ENCODE measurements at places on chromosomes 2 and 18. TPM values are rescaled to one million over a fixed set of nuclear protein-coding genes. Genes with fewer than 3 reads are reported as not detected.

DNA sequence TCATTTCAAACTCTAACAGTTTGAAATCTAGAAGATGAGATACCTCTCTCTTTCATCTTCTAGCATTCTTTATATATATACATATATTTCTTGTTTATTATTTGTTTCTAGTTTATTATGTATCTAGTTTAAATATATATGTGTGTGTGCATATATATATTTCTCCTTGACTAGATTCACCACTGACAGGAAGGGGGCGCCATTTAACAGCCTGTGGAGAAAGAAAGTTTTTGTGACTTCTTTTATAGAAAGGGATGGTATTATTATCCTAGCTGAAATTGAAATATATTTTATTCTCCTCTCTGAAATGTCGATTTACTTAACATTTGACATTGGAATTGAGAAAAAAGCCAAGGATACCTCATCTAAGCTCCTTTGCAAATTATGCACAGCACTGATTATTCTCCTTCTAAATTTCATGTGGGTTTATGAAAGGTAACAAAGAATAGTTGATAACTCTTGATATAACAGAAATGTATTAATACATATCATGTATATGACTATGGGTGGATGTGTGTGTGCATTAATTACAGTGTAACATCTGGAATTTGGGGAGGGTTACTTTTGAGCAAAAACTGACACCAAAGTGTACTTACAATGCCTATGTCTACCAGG lies 160.7 kb upstream of the NT5C1B start:
- DNase-seq, result no peak

- DNase-seq, result no peak
These were observed 6.8 kb downstream of the THUMPD2 start for GRCh38 chr2:39772086-39772811.

The CCDC102B gene
- total RNA-seq, result 1.1 TPM

GRCh38 chr2:233476063-233476410 lies 90.5 kb downstream of the USP40 start:
- DNase-seq, result no peak

- no peak for DNase-seq
These were observed 57.3 kb downstream of the ITGA6 start for GRCh38 chr2:172484706-172485105.
